Left kidney (tissue), 8 donors: ENCODE measurements at places on chromosomes 11 and 22. TPM values are rescaled to one million over a fixed set of nuclear protein-coding genes. Genes with fewer than 3 reads are reported as not detected.

- DNase-seq: peak; percentile 37
Observed at GRCh38 chr11:59053387-59053786, 32.7 kb upstream of the GLYATL1B start.

- peak; percentile 30 for DNase-seq
Observed at GRCh38 chr11:33375688-33376311, 118.6 kb downstream of the HIPK3 start.

DNA sequence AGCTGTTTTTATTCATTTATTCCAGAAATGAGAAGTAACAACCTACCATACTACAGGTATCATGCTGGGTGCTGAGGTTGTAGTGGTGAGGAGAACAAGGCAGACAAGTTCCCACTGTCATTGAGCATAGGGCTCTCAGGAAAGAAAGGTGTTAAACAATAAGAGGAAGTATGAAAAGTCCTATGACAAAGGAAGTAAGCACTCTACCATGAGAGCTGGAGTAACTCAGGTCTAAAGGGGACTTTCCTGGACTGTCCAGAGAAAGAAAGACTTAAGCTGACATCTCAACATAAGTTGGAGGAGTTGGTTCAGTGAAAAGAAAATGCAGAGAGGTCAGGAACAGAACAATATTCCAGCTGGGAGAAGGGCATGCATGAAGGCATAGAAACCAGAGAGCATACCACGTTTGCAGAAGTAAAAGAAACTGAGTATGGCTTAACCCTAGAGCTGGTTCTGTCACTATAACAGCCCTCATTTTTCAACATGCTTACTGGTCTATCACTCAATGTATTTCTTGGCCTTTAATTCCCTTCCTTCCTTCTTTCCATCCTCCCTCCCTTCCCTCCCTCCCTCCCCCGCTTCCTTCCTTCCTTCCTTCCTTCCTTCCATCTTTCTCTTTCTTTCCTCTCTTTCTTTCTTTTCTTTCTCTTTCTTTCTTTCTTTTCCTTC is 137.8 kb upstream of the BDNF start:
- DNase-seq: no peak

- DNase-seq: no peak
Observed at GRCh38 chr11:62933285-62933684, 12.1 kb upstream of the CHRM1 start.

DNA sequence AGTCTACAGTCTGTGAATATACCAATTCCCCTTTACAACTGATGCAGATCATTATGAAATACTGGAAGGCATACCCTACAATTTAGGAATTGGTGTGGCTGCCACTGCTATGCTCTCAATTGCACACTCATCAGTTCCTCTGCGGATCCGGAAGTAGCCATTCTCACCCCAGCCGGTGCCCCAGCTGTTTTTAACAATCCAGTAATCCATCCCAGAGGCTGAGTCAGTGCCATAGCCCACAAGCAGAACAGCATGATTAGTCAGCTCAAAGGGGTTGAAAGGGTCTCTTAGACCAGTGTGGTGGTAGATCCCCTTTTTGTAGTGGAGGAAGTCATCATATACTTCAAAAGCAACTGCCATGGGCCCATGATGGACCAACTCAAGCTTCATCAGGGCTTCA is 43.6 kb downstream of the CTSC start:
- no peak for DNase-seq

DNA sequence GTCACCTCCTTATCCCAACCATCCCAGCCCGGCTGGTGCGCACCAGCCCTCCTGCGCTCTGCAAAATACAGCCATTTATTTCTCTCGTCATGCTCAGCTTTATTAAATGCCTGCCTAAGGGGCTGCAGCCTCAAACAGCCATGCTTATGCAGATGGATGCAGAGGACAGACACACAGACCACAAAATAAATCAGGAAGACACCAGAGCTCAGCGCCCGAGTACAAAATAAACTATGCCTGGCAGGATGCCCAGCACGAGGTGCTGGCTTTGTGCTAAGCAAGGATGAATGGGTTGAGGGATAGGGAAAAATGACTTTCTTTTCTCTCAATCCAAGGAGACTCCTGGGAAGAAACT is 70.5 kb downstream of the RPUSD4 start:
- no peak for DNase-seq

DNA sequence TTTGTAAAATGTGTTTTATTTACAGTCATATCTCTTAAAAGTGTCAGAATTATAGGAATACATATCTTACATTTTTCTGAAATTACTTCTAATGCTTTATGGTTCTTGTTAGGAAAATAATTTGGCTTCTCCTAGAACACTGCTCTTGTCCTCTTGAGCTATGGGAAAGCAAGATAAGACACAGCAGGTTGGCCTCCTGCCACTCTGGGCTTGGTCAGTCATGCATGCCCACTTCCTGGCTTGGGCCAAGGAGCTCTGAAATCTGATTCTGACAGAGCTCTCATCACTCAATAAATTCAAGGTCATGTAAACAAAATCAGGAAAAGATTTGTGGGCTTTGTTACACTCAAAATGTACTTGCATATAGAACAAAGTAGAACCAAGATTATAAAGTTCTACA is 1036.0 kb downstream of the OPCML start:
- peak; percentile 47 for DNase-seq

- no peak for DNase-seq
Observed at GRCh38 chr11:62179995-62180394, 10.0 kb upstream of the SCGB1D1 start.

- DNase-seq: no peak
Observed at GRCh38 chr11:32385998-32386397, 49.3 kb downstream of the WT1 start.

DNA sequence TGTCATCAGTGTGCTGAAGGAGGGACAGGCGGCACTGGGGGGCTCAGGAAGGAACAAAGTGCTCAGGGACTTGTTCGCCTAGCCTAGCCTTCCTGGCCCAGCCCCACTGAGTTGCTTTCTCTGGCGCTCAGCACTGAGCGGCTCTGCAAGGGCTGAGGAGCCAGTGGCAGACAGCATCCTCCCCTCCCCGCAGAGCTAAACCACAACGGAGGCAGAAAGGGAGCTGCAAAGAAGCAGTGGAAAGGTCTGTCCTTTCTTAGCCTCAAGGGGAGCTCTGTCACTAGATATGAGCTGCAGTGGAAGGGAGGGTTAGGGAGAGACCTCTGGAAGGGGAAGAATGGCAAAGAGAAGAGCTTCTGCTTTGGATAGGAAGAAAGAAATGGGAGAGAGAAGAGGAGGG is 89.7 kb upstream of the PHOX2A start:
- DNase-seq: no peak

DNA sequence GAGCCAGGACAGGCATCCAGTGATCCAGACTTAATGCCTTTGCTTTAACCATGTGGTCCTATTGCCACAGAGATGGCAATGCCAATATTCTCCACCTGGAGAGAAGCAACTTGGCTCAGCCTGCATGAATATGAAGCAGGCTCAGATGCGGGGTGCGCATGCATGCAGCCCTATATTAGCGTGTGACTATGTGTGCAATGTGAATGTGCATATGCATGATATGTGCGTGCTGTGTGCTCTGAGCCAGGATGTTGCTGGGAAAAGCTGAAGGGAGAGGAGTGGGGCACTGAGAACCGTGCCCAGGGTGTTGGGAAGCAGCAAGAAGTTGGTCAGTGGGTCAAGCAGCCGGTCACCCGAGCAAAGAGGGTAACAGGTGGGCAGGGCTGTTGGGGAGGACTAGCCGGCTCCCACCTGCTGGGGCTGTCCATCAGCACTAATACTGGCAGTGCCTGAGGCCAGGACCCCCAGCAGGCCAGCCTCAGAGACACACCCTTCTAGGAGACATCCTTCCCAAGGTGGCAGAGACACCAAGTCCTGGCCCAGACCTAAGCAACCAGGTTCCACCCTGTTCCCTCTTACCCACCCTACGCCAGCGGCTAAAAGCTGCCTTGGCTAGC is 24.8 kb upstream of the MYOD1 start:
- no peak for DNase-seq

DNA sequence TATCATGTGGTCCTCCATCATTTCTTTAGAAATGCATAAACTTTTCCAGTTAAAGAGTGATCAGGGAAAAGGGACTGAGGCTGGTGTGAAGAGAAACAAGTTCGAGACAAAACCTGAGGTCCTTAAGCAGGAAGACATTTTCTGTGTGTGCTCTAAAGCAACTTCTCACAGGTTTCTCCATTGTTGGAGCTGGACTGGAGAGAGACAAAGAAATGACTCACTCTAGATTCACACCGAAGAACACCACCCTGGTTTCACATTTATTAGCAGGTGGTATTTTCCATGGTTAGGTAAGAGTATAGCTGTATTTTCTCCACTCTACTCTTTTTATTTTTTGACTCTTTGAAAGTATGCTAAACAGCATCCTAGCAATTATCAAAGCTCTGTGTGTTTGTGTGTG is 736.4 kb downstream of the KCNA4 start:
- no peak for DNase-seq

DNA sequence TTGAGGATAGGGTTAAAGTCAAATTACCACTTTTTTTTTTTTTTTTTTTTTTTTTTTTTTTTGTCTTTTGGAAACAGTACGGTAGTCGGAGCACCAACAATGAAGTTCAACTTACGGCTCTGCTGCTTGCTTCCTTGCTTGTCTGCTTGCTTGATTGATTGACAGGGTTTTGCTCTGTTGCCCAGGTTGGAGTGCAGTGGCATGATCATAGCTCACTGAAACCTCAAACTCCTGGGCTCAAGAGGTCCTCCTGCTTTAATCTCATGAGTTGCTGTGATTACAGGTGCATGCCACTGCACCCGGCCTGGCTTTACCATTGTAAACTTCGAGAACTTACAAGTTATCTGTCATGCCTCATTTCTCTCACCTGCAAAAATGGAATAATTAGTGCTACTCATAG is 5.8 kb downstream of the SGSM3 start:
- DNase-seq: no peak

GRCh38 chr11:9069862-9070470 is 21.4 kb downstream of the SCUBE2 start:
- DNase-seq: no peak

DNA sequence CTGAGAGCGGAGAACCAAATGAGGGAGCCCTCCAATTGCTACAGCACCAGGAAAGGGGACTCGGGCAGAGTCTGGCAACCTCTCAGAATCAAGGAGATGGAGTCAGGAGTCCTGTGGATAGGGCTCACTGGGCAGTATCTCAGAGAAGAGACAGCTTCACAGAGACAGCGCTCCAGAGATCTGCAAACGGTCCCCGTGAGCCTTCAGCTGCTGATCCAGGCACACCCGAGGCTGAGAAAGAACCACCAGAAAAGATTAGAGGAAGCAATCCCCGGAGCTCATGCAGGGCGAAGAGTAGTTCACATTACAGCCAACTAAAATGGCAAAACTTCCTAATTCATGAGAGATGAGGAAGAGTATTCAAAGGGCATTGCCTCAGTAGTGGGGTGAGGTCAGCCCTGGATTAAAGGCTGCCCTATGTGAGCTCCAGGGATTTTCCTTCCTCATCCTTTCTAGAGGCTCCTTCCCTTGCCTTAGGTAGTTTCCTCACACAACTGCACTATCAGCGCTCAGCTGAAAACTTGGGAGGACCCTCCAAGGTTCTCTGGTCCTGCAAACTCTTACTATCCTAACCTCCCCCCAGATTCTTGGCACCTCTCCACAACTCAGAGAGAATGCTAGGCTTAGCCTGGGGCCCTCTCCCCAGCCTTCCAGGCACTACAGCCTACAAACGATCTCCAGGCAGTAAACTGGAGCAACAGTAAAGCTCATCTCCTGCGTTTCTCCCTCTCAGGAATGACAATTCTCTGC is 23.7 kb downstream of the SCN4B start:
- DNase-seq: no peak

DNA sequence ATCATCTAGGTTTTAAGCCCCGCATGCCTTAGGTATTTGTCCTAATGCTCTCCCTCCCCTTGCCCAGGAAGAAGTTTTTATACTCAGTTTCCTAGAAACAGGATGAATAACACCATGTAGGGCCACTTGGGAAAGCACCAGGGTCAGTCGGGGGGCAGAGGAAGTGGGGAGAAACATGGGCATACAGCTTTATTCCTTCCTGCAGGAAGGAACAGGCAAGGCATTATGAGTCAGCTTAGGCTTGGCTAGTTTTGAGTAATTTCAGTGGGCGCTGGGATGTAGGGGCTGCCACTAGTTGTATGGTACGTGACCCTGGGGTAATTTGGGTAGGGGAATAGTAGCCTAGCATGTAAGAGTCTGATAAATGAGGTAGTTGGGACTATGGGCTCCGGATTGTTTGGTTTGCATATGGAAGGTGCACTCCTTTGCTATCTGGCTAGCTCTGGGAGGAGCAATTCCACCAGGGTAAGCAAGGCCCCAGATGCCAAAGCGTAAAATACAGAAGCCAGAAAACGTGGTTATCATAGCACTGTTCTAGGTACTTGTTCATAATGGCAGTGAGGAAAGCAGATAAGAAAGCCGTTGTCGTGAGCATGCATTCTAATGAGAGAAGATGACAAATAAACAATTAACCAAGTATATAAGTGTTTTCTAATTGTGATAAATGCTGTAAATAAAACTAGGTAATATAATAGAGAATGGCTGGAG is 24.8 kb downstream of the ACER3 start:
- DNase-seq: no peak

Gene TSPAN32
- 1.9 TPM for polyA plus RNA-seq

Gene CRYBA4
- not detected for polyA plus RNA-seq

Gene FERMT3
- polyA plus RNA-seq: 4.1 TPM

Gene KRTAP5-1
- 0.35 TPM for polyA plus RNA-seq

Gene KCNJ5
- 3.6 TPM for polyA plus RNA-seq

Gene HEPACAM
- polyA plus RNA-seq: 2.2 TPM

Gene CRYBB3
- 0.27 TPM for polyA plus RNA-seq

Gene POU2AF2
- polyA plus RNA-seq: not detected

Gene SLC22A12
- 3.8 TPM for polyA plus RNA-seq

Gene OR8D4
- polyA plus RNA-seq: not detected

Gene ZNF215
- polyA plus RNA-seq: 4.6 TPM

Gene ANO5
- 6.5 TPM for polyA plus RNA-seq

Gene ZNF74
- 16.7 TPM for polyA plus RNA-seq
